ENCODE measurements at places on chromosomes 16 and 17.
A peak's percentile ranks its signal among the peaks of the same experiment; 100 is the strongest.

DNA sequence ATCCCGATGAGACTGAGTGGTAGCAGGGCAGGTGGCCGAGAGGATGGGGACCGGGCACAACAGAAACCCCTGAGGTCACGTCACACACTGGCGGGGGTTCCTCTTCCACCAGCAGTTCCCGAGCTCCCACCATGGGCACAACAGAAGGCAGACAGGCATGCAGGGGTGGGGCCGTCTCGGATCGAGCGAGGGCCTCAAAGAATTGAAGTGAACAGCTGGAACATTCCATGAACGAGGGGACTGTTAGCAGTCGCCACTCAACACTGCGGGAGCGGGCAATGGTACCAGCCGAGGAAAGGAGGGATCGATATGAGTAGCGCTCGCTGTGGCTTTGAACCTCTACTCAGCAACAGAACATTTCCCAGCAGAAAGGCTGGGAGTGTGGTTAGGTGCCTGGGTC, 5.3 kb downstream of the CEP131 start:
- no peak for DNase-seq

DNA sequence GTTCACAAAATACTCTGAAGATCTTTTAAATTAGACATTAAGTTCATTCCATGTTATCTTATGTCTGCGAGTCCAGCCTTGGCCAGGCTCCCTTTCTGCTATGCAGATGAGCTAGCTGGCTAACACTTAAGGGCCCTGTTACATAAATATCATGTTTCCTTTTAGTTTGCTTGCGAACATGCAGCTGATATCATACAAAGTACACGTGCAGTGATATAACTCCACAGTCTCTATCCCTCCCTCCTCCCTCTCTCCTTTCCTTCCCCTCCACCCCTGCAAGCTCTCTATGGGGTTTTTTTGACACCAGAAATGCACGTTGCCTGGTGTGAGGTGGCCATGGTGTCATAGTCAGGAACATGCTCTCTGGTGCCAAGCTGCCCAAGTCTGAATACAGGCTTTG, 46.1 kb downstream of the ARHGAP17 start:
- no peak for DNase-seq

DNA sequence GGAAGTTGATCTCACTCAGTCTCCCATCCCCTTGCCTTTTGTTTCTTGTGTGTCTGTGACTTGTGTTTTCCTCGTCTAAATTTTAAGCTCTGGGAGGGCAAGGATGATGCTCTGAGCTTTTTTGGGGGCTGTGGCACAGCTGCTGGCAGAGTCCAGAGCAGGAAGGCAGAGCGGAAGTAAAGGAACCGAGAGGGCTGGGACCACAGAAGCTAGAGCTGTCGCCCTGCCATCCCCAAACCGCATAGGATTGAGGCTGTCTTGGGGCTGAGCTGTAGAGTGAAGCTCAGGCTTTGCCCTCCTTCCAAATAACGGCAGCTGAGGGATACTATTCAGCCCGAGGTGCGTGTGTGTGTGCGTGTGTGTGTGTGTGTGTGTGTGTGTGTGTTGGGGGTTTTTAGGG, 3.8 kb upstream of the DNAH2 start:
- no peak for DNase-seq

- DNase-seq, result peak; percentile 76
Observed at GRCh38 chr17:7356072-7356549, 1.2 kb downstream of the TMEM95 start.

- DNase-seq, result no peak
Observed at GRCh38 chr16:2881783-2882649, 999 bp upstream of the FLYWCH2 start.
